ENCODE measurements at places on chromosomes 1 and 21. TPM values are rescaled to one million over a fixed set of nuclear protein-coding genes. Genes with fewer than 3 reads are reported as not detected.

The IL12RB2 gene
- total RNA-seq = not detected

GRCh38 chr1:64129701-64130100 lies 73.7 kb upstream of the UBE2U start:
- H3K36me3 ChIP-seq = no peaks in the 10 kb centered on the region
- H3K27me3 ChIP-seq = no peaks in the 10 kb centered on the region
- peaks cover 33% of the 10 kb centered on the region for H3K4me1 ChIP-seq
- no peak for DNase-seq
- no peak overlapping the region for H3K4me3 ChIP-seq

The AMY1A gene
- total RNA-seq = not detected

- H3K36me3 ChIP-seq = no peaks in the 10 kb centered on the region
- peaks cover 9% of the 10 kb centered on the region for H3K27me3 ChIP-seq
- DNase-seq = no peak
- no peak overlapping the region for H3K4me3 ChIP-seq
These were observed 7.2 kb upstream of the OPTC start for GRCh38 chr1:203486618-203487370.

The OPRD1 gene
- 0.27 TPM for total RNA-seq

- no peak for DNase-seq
- peak overlapping the region; percentile 68 for H3K4me3 ChIP-seq
- H3K27ac ChIP-seq = no peak overlapping the region
- no peaks in the 10 kb centered on the region for H3K27me3 ChIP-seq
- peaks cover 35% of the 10 kb centered on the region for H3K4me1 ChIP-seq
- no peaks in the 10 kb centered on the region for H3K36me3 ChIP-seq
These were observed 1.5 kb downstream of the CPTP start for GRCh38 chr1:1326075-1326605.
